NCI-H82 (cell line): ENCODE measurements at places on chromosomes 13 and 19.
A peak's percentile ranks its signal among the peaks of the same experiment; 100 is the strongest.

GRCh38 chr19:6970443-6970842, 50.8 kb downstream of the MBD3L2B start:
- peak; percentile 18 for DNase-seq

GRCh38 chr13:74910415-74910814, 571.6 kb downstream of the TBC1D4 start:
- no peak for DNase-seq

- DNase-seq = no peak
Measured at GRCh38 chr13:97540696-97541095, 106.7 kb downstream of the RAP2A start.

- no peak for DNase-seq
Measured at GRCh38 chr13:35797991-35798390, 321.5 kb upstream of the MAB21L1 start.

GRCh38 chr13:52980695-52981094, 47.9 kb upstream of the OLFM4 start:
- no peak for DNase-seq

DNA sequence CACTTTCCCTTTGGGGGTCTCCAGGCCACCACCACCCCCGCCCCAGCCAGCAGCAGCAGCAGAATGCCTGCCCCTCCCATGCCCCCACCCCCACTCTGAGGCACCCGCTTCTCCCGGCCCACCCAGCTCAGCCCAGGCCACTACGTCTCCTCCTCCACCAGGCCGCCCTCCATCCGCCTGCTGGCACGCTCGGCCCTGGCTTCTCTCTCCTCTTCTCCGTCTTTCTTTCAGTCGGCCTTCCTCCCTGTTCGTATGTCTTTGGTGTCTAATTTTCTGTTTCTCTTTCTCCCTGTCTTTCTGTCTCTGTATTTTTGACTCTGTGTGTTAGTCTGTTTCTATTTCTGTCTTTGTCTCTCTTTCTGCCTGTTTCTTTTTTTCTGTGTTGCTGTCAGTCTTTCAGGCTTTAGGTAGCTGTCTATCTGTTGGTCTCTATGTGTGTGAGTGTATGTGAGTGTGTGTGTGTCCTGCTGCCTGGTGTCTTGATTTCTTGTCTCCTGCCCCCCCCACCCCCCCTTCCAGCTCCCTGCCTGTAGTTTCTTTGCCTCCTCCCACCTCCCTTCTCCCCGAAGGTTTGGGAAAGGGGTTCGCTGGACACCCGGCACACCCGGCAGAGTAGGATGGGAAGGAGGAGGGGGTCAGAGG, at the start of gene LGI4:
Gene LGI4, minus strand, starts transcription at position 459 of the 642 bp plus-strand sequence. Its CDS starts 379 bp downstream, at position 80.
- DNase-seq = no peak

DNA sequence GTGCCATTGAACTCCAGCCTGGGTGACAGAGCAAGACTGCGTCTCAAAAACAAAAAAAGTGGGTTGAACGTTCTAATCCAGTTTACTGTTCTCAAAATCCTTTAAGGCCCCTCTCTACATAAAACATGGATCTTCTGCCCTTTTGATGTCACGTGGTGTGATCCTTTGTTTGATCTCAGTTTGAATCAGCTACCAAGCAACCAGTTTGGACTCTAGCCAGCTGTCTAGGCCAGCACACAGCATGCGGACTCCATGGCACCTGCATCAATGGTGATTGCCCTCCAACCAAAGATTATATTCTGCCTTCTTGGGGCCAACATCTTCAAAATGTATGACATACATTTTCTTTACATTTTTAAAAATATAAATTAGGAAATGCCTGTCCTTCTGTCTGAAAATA, 365.4 kb downstream of the NDFIP2 start:
- DNase-seq = peak; percentile 42

- DNase-seq = peak; percentile 37
Measured at GRCh38 chr19:48963371-48964204, 1.5 kb upstream of the FTL start.

DNA sequence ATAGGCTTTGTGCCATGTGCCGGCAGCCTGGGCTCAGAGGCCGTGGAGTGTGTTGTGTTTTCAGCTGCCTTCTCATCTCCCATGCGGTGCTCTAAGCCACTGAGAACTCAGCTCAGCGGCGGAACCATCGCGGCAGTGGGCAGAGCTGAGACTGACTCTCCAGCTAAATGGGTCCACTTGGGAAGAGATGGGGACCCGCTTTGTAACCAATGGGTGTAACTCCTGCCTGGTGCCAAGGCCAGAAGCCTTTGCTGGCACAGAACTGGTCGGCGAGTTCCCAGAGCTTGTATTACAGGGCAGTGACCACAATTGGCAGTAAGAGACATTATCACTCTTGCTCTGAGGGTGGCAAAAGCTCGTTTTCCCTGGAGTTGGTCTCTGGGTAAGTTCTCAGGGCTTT, 183.0 kb downstream of the STK24 start:
- no peak for DNase-seq

DNA sequence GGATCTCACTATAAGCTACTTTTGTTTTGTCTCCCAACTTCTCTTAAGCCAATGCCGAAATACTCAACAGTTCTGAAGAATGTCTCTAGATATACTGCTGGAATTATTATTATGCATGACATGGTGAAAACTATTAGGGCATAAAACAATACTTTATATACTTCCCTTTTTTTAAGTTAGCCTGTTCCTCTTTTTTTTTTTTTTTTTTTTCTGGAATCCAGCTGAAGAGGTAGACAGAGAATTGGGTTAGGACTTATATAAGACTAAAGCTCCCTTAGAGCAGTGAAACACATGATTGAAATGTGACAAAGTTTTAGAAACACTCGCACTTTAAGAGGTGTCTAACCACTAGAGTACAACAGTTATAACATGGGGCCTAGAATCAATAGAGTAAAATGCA, 850.9 kb upstream of the PCDH9 start:
- no peak for DNase-seq

GRCh38 chr13:37944869-37945442, 75.4 kb upstream of the TRPC4 start:
- DNase-seq = no peak

- DNase-seq = peak; percentile 22
Measured at GRCh38 chr13:100542826-100543156, 45.8 kb downstream of the GGACT start.

- no peak for DNase-seq
Measured at GRCh38 chr19:35828692-35829301, 16.2 kb upstream of the PRODH2 start.

GRCh38 chr13:23921451-23921888, 24.2 kb upstream of the C1QTNF9B start:
- DNase-seq = peak; percentile 80

DNA sequence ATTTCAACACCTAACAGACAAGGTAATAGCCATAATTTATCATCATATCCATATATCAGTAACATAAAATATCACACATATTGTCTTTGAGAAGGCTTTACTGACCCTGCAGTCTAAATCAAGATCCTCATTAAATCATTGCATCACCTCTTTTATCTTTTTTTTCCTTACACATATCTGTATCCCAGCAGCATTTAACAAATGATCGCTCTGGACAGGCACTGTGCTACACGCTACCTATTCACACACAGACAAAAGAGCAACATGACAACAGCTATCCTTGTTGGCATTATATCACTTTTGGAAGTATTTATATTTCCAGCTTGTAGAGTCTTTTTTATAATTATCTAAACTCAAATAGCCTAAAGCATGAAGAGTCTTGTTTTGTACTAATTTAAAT, 73.3 kb upstream of the NBEA start:
- DNase-seq = no peak

DNA sequence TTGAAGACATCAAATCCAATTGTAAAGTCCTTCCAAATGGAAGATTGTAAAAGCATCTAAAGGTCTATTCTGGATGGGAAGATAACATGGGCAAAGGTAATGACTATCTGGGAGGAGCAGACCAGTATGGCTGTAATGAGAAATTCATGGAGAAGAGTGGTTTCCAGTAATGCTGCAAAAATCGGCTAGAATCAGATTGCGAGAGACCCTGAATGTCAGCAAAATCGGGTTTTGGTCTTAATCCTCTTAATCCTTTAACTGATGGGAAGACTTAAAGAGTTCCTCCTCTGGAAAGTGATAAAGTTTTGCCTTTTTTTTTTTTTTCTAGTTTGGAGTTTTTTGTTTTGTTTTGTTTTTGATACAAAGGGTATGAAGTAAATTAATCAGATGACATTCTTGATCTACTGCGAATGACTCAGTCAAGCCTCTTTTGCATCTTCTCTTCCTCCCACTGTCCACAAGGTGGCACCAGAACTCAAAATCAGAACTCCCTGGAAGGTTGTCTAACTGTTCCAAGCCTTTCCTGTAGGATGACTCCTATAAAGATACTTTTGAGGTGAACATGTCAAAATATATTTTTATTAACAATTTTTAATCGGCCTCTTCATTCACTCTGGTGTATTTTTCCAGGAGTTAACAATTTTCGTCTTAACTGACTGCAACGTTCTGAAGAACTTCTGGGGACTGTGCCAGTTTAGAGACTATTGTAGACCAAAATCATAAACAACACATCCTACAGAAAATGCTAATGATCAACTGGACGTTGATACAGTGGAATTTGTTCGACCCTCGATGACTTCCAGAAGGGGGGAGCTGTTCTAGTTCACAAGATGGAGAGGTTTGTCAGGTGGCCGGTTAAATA, 213.3 kb upstream of the MIR17HG start:
- DNase-seq = peak; percentile 82

DNA sequence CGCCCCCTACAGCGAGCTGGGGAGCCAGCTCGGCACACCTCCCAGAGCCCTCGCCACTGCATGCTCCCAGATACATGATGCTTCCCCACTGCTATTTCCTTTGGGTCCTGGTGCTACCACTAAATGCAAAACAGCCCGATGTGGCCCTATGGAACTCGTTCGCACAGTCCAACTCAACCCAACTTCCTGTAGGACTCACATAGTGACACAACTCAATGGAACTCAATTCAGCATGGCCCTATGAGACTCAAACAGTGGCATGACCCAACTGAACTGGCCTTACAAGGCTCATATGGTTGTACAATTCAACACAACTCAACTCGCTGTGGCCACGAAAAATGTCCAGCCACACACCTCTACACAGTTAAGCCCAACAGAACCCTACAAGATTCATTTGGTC, 3.5 kb downstream of the KCNA7 start:
- DNase-seq = no peak
